ENCODE measurements at places on chromosomes 13 and 19.

GRCh38 chr13:98488736-98489135, 88.2 kb downstream of the STK24 start:
- DNase-seq, result no peak

- DNase-seq, result peak; percentile 86
Observed at GRCh38 chr19:6947745-6948144, 60.4 kb downstream of the ADGRE1 start.

- DNase-seq, result no peak
Observed at GRCh38 chr19:17172624-17173345, 42.4 kb upstream of the USE1 start.

GRCh38 chr19:48325265-48325910, at the start of gene EMP3:
TSS of gene EMP3 (plus strand) at chr19:48325552. CDS start at chr19:48326845, 1,293 bp downstream.
- peak; percentile 88 for DNase-seq

DNA sequence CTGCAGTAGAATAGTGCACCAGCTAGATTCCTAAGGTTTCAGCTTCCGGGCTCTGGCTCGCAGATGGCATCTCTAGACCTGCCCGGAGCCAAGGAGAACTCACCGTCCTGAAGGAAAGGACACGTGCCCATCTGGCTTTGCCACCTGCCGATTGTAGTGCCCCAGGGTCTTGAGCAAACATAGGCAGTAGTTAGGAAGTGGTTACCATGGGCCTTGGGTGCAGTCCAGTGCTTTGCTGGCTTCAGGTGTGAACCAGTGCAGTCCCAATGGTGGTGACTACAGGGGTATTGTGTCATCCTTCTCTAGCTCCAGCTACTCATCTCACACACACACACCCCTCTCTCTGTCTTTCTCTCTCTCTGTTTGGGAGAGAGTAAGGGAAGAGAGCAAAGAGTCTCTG, 61.4 kb upstream of the TEX29 start:
- DNase-seq, result no peak

- no peak for DNase-seq
Observed at GRCh38 chr13:78102121-78102677, 183.6 kb upstream of the EDNRB start.

DNA sequence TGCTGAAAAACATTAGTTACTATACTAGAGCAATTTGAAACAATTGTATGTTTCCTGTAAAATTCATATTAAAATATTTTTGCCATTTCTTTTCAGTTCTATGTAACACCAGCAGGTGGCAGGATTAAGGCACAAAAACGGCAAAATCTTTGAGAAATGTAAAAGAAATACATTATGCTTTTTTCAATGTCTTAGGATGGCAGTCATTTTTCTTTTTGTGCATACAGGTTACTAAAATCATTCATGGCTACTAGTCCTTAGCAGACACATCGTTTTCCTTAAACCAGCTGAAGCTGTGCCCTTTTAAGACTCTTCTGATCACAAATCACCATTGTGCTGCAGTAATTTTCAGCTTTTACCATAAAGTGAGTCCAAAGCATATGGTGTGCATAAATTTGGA, 800.7 kb upstream of the SLITRK5 start:
- peak; percentile 1 for DNase-seq

DNA sequence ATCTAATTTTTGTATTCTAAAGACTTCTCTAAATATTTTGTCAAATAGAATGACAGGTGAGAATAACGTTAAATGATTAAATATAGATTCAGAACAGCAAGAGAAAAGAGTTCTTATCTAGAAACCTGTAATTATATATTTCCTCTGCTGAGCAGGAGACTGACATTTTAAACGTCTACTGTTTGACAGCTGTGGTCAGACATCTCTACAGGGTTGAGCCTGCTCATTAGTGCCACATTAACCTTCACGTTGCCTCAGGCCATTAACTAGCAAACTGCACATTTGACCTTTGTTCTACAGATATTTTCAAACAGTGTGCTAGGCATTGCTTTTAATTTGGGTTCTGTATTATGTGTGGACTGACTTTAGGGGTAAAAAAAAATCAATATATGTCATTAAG, 347.5 kb downstream of the GPC5 start:
- DNase-seq, result no peak

DNA sequence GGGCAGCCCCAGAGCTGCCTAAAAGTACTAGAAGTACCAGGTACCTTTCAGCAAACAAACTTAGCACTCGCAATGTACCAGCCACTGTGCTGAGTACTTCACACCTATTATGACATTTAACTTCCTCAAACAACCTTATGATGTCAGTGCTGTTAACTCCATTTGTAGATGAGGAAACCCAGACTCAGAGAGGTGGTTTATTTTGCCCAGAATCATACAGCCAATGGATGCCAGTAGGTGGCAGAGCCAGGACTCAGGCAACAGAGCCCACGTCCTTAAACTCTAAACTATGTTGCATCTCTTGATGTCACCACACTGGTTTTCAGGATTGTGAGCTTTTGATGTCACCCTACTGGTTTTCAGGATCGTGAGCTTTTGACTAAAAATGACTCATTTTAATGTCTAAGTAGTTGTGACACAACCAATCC, 78.9 kb downstream of the FLT1 start:
- DNase-seq, result no peak

- DNase-seq, result no peak
Observed at GRCh38 chr13:40672765-40673397, 6.4 kb upstream of the FOXO1 start.

DNA sequence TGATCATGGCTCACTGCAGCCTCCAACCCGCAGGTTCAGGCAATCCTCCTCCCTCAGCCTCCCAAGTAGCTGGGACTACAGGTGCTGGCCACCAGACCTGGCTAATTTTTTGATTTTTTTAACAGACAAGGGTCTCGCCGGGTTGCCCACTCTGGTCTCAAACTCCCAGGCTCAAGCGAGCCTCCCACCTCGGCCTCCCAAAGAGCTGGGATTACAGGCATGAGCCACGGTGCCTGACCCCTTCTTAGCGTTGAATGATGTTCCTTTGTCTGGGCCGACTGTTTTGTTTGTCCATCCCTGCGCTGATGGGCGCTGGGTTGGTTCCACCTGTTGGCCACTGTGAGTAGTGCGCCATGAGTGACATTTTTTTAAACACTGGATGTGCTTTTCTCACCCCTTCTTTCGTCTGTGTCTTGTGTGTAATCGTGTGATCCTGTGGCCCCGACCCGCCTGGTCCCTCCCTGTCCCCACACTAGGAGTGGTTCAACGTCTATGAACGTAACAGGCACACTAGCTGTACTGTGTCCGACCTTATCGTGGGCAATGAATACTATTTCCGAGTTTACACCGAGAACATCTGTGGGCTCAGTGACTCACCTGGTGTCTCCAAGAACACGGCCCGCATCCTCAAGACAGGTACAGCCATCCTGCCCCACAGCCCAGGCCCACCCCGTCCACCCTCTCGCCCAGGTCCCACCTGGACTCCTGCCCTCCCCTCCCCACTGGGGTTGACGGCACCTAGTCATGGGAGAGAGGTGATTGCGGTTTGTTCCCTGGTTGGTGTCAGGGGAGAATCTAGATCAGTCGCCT, 15.0 kb upstream of the EMC10 start:
- DNase-seq, result peak; percentile 74

DNA sequence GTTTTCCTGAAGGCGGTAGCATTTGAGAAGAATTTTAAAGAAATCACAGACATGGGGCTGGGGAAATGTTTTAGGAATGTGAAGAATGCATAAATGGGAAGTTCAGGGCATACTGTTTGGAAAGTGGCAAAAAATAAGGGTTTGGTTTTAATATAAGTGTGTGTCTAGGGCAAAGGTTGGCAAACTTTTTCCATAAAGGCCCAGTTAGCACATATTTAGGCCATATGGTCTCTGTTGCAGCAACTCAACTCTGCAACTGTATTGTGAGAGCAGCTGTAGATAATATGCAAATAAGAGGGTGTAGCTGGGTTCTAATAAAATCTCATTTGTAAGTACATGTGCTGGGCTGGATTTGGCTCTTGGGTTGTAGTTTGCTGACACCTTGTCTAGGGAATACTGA, 521.9 kb downstream of the DIAPH3 start:
- no peak for DNase-seq

DNA sequence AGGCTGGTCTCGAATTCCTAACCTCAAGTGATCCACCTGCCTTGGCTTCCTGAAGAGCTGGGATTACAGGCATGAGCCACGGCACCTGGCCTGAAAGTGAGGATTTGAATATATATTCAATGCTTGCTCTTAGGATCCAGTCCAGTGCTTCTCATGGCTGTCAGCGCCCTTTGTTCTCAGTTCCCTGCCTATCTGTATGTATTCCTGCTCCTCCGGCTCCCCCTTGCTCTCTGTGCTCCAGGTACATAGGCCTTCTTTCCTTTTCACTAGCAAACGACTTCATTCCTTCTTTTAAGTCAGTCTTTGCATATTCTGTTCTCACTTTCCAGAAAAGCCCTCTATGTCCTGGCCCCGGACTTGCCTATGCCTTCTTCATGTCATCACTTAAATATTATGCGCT, 232.8 kb downstream of the DACH1 start:
- DNase-seq, result no peak

GRCh38 chr19:49059053-49059452, 1.5 kb upstream of the CGB7 start:
- DNase-seq, result no peak

DNA sequence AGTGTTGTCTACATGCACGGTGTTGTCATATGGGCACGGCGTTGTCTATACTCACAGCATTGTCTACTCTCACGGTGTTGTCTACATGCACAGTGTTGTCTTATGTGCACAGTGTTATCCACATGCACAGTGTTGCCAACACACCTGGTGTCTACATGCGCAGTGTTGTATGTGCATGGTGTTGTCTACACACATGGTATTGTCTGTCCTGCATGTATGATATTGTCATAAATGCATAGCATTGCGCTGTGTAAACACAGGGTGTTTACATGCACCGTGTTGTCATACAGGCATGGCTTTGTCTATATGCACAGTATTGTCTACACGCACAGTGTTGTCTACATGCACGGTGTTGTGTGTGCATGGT, 6.8 kb downstream of the ADPRHL1 start:
- DNase-seq, result no peak

- DNase-seq, result no peak
Observed at GRCh38 chr19:5484398-5485285, 29.4 kb downstream of the ZNRF4 start.

DNA sequence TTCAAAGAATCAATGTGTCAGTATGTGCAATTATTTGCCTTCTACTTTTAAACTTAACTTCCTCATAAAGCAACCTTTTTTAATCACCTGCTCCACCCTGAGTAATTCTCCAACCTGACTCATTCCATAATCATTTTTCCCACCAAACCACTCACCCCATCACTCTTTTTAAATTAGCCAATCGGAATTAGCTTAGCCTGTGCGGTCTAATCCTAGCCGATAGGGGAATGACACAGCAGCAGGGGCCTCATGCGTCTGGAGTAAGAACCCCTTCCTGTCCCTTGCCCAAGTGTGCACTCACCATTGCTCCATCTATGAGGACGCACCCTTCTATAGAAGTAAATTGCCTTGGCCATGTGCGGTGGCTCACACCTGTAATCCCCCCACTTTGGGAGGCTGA, 27.4 kb upstream of the ZNF83 start:
- DNase-seq, result no peak

DNA sequence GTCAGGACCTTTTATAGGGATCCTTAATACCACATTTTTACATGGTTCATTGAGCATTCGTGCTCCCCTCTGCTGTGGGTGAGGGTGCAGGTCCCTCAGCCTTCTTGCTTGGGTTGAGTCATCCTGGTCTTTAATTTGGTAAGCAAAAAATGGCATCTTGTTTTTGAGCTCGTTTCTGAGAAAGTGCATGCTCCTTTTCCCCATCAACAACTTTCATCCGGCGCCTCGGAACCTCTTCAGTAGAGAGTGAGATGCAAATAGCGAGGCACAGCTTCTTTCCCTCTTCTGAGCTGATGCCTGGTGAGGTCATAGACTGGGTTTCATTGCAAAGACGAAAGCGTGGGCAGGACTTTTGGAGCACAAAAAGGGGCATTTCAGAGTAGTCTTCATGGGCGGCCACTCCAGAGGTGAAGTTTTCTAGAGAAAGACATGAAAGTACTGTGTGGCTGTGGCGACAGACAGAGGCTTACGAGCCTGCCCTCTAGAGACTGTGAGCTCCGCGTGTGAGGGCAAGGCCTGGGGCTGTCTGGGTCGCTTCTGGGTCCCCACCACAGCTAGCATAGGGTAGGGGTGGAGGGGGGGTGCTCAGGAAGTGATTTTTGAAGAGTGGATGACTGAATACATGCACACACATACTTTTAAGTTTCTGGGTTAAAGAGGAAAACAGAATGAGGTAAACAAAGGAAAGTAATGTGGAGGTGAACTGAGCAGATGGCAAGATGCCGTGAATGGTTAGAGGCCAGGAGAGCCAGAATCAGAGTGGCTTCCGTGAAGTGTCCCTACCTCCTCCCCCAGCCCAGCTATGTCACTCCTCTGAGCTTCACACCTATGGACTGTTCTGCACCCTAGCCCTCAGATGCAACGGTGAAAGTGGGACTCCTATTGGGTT, 44.3 kb downstream of the BBC3 start:
- DNase-seq, result peak; percentile 88

DNA sequence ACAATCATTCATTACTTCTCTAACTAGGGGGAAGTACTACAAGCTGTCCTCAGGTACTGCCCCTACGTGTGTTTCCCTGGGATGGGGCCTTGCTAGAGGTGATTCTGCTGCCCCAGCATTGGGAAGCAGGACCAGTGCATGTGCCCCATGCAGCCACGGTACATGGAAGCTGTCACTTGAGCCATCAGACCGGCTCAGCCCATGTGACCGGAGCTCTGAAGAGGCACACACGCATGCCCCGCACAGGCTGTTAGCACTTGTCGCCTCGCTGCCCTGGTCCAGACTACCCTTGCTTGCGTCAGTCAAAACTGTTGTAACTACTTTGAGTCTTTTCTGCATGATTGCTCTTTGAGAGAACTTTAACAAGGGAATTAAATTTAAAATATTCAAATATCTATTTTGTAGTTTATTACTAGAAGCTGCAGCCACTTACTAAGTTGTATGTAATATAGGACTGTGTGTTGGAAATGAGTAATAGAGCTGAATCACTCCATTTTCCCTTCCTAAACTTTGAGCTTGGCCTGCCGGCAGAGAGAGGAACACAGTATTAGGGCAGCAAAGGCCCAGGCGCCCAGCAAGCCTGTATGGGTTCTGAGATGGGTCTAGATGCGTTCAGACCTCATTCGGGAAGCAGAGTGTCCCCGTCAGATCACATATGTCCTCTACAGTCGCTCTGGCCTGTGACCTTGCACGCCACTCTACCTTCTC, 42.2 kb downstream of the DHRS12 start:
- no peak for DNase-seq

- DNase-seq, result no peak
Observed at GRCh38 chr13:26433776-26434175, 123.7 kb upstream of the WASF3 start.

- DNase-seq, result no peak
Observed at GRCh38 chr13:29196409-29197074, 376.4 kb downstream of the MTUS2 start.

- DNase-seq, result no peak
Observed at GRCh38 chr19:5137571-5138124, 168.7 kb downstream of the KDM4B start.
